SJSA1 (cell line): ENCODE measurements at places on chromosomes 11 and 22.

DNA sequence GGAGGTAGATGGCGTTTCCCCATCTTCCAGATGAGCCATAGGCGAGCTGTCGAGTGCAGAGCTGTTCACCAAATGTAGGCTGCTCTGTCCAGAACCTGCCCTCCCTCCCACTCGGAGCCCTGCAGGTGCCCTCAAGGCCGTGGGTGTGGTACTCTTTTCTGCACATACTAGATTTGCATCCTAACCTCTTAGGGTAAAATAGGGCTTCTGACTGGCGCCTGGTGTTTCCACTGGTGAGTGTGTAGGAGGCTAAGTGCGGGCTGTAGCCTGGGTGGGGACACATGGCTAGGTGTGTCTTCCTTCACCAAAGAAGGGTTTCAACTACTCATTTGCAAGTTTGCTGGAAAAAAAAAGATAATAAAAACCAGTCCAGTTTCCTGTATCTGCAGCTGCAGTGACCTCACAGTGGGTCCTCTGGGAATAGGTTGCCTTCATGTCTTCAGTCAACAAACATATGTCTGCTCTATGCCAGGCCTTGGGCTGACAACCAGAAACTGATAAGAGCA lies 8.5 kb downstream of the BIK start:
- no peak overlapping the region for H3K27ac ChIP-seq
- H3K36me3 ChIP-seq: no peaks in the 10 kb centered on the region
- no peaks in the 10 kb centered on the region for H3K4me1 ChIP-seq
- no peak overlapping the region for H3K4me3 ChIP-seq
- no peak for DNase-seq
- no peaks in the 10 kb centered on the region for H3K27me3 ChIP-seq

- H3K27me3 ChIP-seq: no peaks in the 10 kb centered on the region
- H3K36me3 ChIP-seq: no peaks in the 10 kb centered on the region
- DNase-seq: no peak
- no peak overlapping the region for H3K27ac ChIP-seq
- no peaks in the 10 kb centered on the region for H3K4me1 ChIP-seq
Observed at GRCh38 chr11:94650756-94651155, 83.6 kb downstream of the PIWIL4 start.

DNA sequence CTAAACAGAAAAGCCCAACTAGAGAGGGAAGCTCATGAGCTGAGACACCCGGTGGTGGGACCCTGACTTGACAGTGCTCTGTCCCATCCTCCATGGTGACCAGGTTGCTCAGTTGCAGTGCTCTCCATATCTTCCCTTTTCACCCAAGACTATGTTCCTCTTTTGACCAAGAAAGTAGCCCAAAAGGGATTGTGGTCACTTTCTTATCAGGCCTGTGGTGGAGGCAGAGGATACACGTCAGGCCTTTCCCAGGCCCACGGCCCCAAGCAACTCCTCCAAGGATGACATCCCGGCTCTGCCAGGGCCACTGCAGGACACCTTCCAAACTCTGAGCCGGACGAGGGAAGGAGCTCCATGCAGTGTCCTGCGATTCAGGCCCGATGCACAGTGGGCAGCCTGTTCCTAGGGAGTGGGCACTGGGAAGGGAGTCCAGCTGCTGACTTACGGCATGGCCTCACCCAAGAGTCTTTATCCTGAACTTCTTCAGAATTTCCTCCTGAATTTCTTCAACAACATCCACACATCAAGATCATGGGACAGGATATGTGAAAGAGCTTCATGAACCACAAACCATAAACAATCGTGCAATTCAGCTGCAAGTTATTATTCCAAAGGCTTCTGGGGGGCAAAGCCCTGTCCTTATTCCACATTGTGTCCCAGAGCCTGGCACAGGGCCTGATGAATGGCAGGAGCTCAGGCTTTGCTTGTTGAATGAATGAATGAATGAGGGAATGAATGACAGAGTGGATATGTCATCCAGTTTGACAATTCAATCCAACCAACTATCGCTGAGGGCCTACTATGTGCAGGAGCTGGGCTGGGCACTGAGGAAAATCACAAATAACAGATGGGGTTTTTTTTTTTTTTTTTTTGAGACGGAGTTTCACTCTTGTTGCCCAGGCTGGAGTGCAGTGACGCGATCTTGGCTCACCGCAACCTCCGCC lies 36.0 kb upstream of the MYH9 start:
- peak overlapping the region; percentile 55 for H3K27ac ChIP-seq
- no peaks in the 10 kb centered on the region for H3K27me3 ChIP-seq
- H3K36me3 ChIP-seq: no peaks in the 10 kb centered on the region

- H3K27me3 ChIP-seq: no peaks in the 10 kb centered on the region
- no peak overlapping the region for H3K27ac ChIP-seq
- H3K36me3 ChIP-seq: no peaks in the 10 kb centered on the region
- DNase-seq: no peak
- H3K4me3 ChIP-seq: no peak overlapping the region
Observed at GRCh38 chr11:117912497-117912896, 16.7 kb downstream of the TMPRSS13 start.

DNA sequence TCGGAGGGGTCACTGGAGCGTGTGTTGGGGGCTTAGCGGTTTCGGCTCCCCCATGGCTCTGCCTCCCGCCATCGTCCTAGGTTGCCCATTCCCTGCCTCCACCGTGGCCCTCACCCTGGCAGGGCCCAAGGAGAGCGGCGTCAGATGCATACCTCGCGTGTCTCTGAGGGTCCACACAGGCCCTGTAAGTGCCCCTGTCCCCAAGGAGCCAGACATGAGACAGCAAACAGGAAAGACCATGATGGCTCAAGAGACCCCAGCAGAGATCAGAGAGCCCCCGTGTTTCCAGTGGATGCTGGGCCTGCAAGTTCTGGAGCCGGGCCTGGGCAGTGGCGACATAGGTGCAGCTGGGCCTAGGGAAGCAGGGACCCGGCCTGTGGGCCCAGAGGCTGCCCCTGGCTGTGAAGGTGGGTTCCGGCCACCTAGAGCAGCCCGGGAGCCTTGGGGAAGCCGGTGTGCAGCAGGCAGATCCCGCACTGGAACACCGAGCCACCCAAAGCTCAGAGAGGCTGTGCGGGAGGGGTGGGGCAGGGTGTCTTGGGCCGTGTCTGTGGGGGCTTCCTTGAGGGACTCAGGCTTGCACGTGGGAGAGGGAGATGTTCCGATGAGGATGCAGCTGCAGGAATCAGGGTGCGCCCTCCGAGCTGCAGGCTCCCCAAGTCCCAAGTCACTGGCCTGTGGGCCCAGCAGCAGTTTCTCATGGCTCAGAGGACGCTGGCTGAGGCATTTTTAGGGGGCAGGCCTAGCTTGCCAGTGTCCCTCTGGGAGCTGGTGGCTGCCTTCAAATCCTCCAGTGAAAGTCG lies 126.4 kb downstream of the KCNQ1OT1 start:
- no peak for DNase-seq
- no peaks in the 10 kb centered on the region for H3K36me3 ChIP-seq
- no peak overlapping the region for H3K4me3 ChIP-seq
- peaks cover 14% of the 10 kb centered on the region for H3K4me1 ChIP-seq
- no peak overlapping the region for H3K27ac ChIP-seq
